ENCODE measurements at places on chromosomes 16 and 17.

GRCh38 chr17:31690151-31690551 lies 168.9 kb downstream of the COPRS start:
- no peak for DNase-seq

DNA sequence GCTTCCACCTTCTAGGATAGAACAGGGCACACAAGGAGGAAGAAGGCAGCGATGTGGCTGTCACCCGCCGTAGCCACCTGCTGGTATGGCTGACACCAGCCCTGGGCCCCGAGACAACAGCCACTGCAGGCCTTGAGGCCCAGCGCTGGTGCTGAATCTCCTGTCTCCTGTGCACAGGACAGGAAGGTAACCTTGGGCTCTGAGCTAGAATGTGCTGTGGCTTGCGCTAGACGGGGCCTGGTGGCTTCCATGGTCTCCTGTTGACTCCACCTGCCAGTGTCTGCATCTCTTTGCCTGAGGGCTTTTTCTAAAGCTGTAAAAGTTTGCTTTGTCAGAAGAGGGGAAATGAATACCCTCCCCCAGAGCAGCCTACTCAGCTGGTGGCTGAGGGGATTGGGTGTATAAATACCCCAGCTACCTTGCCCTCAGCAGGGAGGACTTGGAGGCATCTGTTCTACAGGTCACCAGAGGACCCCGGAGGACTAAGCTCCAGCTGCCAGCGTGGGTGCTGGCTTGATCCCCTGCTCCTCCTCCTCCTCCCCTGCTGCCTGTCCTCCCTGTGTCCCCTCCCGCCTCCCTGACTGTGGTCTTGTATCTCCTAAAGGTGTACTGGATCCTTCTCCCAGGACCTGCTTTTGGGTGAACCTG lies 76.1 kb upstream of the SDK2 start:
- no peak for DNase-seq

DNA sequence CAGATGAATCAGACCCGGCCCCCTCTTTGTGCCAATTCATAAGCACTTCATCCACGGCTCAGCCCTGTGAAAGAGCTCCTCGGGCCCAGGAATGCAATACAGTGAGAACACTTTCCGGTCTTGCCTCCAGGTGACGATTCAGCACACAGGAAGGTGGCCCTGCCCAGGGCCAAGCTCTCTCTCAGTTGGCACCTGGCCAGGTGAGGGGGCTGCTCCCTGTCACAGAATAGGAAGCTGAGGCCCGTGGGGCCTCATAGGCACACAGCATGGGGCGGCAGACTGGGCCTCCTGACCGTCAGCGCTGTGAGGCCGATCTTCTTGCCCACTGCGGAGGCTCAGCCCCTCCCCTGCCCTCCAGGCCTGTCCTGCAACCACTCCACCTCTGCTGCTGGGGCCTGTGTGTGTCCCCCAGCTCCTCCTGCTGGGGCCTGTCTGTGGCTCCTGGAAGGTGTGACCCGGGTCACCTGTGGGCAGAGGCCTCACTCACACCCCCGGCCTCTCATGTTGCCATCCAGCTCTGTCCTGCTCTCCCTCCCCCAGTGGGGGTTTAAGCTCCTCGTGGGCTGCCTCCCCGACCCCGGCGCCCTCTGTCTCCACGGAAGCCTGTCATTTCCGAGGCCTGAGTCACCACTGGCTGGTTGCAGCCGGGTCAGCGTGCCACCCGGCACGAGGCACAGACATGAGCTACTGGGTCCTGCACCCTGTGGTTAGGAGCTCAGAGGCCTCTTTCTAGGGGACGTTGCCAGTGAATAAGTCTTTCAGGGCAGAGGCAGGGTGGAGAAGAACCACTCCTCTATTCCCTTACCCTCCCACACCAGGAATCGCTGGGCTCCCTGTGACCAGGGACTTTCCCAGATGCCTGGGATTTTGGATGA lies 114.4 kb downstream of the SEC14L1 start:
- no peak for DNase-seq

- DNase-seq: no peak
These were observed 101.5 kb upstream of the CNTNAP4 start for GRCh38 chr16:76175718-76176117.

DNA sequence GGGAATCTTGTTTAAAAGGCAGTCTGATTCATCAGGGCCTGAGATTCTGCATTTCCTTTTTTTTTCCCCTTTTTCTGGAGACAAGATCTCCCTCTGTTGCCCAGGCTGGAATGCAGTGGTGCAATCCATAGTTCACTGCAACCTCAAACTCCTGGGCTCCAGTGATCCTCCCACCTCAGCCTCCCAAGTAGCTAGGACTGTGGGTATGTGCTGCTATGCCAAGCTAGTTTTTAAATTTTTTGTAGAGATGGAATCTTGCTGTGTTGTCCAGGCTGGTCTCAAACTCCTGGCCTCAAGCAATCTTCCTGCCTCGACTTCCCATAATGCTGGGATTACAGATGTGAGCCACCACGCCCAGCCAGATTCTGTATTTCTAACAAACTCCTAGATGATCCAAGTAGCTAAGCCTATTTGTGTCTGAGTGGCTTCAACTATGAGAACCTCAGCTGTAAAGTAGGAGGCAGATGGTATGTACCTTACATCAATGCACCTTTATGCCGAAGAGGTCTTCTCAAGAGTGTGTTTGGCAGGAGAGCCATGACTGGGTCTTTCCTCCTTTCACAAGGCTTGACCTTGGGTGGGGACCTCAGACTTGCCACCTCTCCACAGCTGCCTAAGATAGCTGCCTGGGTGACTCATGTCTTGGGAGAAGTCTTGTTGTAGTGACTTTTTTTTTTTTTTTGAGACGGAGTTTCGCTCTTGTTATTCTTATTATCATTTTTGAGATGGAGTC lies 10.9 kb downstream of the LDAF1 start:
- no peak for DNase-seq

DNA sequence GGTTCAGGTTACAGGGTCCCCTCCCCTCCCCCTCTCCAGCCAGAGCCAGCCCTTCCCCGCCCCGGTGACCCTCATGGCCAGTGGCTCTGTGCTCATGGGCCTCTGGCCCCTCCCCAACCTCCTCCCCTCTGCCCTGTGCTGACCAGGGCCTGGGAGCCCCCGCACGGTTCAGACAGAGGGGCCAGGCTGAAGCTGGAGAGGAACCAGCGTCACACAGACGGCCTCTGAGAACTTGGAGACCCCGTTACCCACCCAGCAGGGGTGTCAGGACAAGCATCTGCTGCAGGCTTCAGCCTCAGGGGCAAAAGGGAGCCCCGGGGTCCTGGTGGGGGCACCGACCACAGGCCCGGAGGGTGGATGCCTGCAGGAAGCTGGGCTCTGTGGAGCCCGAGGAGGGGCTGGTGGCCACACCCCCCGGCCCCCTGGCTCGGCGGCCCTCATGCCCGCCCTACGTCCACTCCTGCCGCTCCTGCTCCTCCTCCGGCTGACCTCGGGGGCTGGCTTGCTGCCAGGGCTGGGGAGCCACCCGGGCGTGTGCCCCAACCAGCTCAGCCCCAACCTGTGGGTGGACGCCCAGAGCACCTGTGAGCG lies at the start of gene WFIKKN1:
Gene WFIKKN1, plus strand, starts transcription at position 171 of the 591 bp plus-strand sequence. Its CDS starts 269 bp downstream, at position 440.
- no peak for DNase-seq

DNA sequence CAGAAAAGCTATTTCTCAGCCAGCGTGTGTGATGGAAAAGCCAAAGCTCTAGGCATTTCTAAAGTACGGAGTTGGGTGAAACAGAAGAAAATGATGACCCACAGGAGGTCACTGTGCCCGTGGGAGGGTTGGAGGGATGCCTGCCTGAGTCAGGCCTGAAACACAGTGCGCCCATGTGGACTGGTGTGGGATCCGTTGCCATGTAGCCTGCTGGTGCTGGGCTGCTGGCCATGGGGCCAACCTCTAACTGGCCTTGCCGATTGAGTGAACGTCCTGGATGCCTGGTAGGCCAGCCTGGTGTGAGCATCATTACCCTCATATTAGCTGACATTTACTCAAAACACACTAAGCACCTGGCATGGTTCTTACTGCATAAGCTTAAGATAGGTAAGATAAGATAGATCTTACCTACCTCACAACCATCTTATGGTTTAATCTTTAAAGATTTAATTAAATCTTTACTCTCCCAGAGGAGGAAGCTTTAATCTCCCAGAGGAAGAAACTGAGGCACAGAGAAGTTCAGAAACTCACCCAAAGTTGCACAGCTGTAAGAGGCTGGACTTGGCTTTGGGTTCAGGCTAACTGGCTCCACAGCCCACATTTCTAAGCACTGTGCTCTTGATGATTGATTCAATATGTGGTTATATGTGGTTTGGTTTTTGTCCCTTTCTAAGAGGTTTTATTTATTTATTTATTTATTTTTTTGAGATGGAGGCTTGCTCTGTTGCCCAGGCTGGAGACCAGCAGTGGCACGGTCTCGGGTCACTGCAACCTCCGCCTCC lies 15.7 kb downstream of the MGAT5B start:
- no peak for DNase-seq

DNA sequence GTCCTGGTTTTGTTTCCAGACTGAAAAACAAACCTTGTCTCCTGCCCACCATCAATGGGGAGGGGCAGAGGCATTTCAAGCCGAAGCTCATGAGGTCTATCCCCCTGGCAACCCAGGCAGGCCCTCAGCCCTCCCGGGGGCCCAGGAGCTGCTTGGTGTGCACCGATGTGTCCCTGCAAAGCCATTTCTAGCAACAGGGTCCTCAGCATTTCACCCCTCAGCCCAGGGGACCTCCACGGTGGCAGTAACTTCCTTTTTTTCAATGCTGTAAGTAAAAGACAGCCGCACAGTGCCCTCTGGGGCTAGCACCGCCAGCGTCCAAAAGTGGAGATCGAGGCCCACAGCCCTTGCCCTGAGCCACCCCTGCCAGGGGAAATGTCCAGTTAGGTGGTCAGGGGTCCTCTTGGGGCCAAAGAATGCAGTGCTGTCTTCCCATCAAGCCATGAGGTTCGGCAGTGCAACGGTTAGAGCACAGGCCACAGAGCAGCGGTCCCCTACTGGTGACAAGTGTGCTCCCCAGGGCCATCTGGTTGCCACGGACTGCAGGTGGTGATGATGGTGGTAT lies 79.9 kb downstream of the LITAF start:
- DNase-seq: no peak

DNA sequence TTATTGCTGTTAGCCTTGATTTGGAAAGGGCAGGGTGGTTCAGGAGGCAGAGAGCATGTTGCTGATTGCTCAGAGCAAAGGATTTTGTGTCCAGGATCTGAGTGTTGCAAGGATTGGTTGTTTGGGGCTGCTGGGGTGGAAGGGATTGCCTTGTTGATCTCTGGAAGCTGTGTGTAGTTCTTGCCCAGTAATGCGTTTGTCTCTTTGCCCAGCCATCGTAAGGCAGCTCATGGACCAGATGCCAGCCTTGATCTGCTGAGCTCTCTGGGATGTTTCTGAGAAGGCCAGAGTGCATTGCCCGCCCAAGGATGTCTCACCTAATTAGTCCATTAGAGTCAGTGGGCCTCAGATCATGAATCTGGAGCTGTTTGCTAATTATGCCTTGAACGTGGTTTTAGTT lies 33.6 kb downstream of the NKD1 start:
- no peak for DNase-seq

DNA sequence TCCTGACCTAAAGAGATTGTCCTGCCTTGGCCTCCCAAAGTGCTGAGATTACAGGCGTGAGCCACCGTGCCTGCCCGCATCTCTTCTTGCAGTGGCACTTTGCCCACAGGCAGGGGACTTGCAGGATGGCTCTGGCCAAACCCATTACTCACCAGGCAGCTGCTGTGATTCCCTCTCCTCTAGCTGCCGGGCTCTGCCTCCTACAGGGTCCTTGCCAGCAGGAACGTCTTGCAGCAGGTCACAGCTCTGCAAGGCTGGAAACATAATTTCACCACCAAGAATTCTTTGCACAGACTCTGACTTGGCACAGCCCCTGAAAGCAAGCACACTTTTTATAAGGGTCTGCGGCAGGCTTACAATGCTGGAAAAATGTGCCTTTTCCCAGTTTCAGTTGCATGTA lies 20.3 kb downstream of the COX4I1 start:
- DNase-seq: no peak

DNA sequence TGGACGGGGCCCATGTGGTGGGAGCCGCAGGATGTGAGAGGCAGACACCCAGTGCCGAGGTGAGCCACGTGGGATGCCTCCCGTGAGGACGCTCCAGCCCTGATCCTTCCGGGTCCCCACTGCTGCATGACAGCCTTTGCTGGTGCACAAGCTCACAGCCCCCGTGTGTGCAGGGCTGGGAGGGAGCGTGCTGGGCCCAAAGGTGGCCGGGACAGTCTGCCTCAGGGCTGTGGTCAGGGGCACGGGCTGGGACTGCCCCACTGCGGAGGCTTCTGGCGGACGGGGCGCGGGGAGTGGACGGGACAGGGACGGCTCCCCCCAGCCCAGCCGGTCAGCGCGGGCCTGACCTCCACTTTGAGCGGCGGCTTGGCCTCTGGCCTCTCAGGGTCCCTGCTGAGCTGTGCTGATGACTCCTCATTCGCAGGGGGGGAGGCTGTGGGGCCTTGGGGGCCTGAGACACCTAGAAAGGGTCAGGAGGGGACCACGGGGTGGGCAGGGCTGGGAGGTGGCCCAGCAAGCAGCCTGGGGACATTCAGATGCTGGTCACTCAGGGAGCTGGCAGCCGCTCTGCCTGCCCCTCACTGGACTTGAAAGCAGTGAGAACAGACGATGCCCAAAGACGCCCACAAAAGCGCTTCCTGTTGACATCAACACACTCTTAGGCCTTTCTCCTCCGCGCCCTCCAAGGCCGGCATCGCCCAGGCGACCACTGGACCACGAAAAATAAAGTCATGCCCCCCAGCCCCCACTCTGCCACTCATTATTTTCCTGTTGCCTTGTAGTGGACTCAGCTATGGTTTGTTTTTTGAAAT lies 9.3 kb upstream of the METRNL start:
- no peak for DNase-seq

GRCh38 chr16:25198021-25198420 lies 18.7 kb upstream of the AQP8 start:
- DNase-seq: no peak

- no peak for DNase-seq
These were observed 7.6 kb upstream of the BEAN1 start for GRCh38 chr16:66419527-66419926.

- DNase-seq: no peak
These were observed 11.9 kb downstream of the SBK1 start for GRCh38 chr16:28304214-28304613.

DNA sequence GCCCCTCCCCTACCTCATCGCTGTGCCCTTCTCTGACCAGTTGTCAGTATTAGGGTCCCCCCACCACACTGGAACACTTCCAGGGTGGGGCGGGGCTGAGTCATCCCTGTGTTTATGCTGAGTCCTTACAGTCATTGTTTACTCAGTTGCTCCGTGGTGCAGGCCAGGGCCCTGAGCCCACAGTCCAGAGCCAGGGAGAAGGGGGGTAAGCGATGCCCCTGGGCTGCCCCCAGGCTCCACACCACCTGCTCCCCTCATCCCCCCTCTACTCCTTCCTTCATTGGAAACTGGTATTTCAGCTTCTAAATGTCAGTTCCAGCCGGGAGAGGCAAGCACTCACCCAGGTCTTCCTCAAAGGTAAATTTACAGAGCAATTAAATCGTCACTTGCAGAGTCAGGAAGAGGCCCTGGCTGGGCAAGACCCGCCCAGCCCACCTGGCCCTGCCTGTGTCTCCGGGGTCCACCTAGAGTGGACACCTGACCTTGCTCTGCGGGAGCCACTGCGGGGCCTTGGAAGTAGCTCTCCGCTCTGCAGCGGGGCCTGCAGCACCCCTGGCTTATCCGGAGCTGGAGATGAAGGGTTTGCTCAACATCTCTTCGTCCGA lies 4.8 kb downstream of the ATP2A3 start:
- DNase-seq: peak; percentile 61
